ENCODE measurements at places on chromosomes 5 and 9.

GRCh38 chr5:175920231-175920811 lies 47.8 kb downstream of the THOC3 start:
- DNase-seq: no peak

GRCh38 chr9:129664746-129665388 lies 580 bp upstream of the PRRX2 start:
- DNase-seq: no peak

- DNase-seq: no peak
Observed at GRCh38 chr9:127642082-127642740, 30.1 kb downstream of the STXBP1 start.

DNA sequence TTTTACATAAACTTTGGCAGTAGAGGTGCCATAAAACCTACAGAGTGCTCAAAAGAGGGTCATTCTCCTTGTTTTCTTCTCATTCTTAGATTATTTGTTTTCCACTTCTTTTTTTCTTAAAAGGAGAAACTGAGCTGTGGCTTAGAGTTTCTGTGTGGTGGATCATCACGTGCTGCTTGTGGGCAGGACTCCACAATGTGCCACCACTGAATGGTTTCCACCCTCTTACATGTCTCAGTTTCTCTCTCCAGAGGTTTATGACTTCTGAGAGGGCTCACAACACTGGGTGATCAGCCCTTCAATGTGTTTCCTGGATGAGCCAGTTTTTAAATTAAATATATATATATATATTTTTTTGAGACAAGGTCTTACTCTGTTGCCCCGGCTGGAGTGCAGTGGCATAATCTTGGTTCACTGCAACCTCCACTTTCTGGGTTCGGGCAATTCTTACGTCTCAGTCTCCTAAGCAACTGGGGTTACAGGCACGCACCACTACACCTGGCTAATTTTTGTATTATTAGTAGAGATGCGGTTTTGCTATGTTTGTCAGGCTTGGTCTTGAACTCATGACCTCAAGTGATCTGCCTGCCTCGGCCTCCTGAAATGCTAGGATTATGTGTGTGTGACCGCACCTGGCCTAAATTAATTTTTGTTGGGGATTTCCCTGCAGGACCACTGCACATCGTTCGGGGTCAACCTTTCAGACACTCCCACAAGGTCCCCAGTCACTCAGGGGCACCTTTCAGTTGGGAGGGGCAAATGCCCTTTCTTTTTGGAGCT lies 3.1 kb upstream of the UNC13B start:
- DNase-seq: no peak

GRCh38 chr9:95112436-95113280 lies 204.9 kb downstream of the FANCC start:
- no peak for DNase-seq

All from stimulated activated CD4-positive, alpha-beta T cell treated with anti-CD3 and anti-CD28 coated beads, Interleukin-4, amount 100 ng/mL, for 4 hours (primary cell).